Stimulated activated CD4-positive, alpha-beta T cell treated with anti-CD3 and anti-CD28 coated beads, Interleukin-2, amount 100 ng/mL, for 24 hours (primary cell): ENCODE measurements at places on chromosomes 2 and 18.

DNA sequence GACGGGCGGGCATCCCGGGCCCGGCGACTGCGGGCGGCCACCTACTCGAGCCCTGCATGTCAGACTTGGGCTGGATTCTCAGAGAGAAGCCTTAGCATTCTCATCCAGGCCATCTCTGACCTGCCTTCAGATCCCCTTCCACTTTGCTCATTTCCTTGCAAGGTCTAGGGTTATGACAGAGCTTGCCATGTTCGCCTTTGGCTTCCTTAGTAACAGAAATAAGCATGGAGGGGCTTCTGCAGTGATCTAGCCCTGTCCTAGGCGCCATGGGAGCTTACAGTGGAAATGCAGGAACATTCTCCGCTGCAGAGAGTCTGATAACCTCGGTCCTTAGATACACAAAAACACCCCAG, 632 bp upstream of the ACVR1 start:
- DNase-seq: no peak

DNA sequence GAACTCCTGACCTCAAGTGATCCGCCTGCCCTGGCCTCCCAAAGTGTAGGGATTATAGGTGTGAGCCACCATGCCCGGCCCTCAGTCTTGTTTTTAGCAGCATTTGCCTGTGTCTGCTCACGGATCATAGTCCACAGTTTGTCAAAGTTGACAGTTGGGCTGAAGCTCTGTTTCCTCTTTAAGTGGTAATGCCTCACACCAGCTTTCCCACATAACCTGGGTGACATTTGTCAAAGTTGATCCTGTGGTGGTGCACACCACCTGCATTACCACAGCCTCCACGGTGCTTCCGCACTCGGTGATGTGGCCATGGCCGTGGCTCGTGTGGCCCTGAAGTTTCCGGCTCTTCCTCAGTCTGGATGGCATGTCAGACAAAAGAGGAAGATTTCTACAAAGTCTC, 27.1 kb downstream of the RAB31 start:
- DNase-seq: no peak

DNA sequence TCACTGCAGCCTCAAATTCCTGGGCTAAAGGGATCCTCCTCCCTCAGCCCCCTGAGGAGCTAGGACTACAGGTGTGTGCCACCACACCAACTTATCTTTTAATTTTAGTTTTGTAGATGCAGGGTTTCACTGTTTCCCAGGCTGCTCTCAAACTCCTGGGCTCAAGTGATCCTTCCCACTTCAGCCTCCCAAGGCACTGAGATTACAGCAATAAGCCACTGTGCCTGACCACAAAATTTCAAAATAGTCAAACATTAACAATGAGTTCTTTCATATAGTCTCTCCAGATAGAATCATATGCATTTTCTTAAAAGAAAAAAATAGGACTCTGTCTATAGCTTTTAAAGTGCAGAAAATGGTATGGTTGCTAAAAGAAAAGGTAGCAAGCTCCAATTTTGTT, 24.9 kb upstream of the PID1 start:
- DNase-seq: no peak

GRCh38 chr2:47639467-47639866, 143.5 kb upstream of the MSH6 start:
- no peak for DNase-seq

GRCh38 chr18:34117319-34117718, 107.4 kb downstream of the NOL4 start:
- DNase-seq: no peak

DNA sequence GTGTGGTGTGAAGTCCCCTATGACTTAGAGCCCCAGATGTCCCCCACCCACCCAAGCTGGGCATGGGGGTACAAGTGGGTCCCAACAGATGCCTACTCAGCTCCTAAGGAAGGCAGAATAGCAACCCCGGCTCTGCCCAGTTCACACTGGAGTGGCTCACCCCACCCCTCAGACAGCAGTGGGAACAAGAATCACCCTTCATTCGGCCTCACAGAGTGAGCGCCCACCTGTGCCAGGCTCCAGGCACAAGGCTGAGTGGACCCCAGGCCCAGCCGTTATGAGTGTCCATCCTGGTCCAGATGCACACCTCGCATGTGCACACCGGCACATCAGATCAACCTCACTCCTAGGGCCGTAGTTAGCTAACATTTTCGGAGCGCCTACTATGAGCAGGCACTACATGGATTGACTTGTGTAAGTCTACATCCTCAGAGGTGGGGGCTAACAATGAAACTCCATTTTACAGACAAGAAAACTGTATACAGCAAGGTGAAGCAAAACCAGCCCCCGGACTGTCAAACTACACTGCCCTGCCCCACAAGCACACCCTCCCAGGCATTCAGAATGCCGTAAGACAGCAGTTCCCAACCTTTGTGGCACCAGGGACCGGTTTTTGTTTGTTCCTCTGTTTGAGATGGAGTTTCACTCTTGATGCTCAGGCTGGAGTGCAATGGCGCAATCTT, 2.8 kb upstream of the ASTL start:
- no peak for DNase-seq

DNA sequence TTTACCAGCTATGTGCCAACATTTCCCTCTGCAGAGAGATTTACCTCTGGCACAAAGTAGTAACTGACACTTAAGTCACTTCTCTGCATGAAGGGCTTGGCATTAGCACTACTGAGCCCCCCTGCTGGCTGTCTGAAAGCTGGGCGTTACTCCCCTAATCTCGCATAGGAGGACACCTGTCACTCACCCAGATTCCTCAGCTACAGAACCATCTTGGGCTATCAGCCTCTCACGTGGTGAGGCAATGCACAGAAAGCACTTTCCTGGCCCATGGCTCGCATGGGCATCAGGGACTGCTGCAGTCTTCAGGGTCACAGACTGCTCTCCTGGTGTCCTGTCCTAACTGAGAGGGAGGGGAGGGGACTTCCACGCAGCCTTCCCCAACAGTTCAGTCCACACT, 12.0 kb downstream of the SERPINE2 start:
- no peak for DNase-seq

DNA sequence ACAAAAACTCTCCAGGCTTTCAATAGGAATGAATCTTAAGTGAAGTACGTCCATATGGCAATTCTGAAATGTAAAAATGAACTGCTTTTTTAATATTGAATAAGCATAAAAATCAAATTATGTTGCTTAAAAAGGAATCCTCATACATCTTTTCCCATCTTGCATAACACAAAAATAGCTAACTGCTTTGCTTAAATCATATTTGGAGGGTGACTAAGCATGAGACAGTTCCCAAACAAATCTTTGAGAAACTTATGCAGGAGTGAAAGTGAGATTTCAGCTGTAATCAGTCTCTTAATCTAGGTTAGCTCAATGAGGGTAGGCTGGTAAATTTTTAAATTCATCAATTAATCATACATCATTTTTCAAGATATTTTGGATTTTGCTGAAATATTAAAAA, 111.5 kb downstream of the MBD5 start:
- DNase-seq: no peak

GRCh38 chr2:236536727-236537398, 32.8 kb upstream of the ACKR3 start:
- peak; percentile 54 for DNase-seq

GRCh38 chr2:36915627-36916026, 50.7 kb downstream of the STRN start:
- no peak for DNase-seq

DNA sequence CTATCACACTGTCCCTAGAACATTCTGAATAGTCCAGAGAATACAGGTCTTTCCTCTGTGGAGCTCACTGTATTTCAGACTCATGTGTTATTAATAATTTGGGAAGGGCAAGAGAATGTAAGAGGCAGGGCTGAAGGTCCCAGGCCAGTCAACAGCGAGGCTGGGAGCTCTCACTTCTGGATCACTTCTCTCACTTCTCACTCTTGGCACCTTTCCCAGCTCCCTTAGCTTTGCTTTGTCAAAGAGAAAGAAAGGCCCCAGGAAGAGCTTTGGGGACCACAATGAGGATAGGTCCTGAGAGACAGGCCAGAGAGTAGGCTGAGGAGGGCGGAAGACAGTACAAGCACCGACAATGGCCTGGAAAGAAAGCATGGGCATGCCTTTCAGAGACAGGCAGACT, 11.2 kb downstream of the EFR3B start:
- DNase-seq: no peak

DNA sequence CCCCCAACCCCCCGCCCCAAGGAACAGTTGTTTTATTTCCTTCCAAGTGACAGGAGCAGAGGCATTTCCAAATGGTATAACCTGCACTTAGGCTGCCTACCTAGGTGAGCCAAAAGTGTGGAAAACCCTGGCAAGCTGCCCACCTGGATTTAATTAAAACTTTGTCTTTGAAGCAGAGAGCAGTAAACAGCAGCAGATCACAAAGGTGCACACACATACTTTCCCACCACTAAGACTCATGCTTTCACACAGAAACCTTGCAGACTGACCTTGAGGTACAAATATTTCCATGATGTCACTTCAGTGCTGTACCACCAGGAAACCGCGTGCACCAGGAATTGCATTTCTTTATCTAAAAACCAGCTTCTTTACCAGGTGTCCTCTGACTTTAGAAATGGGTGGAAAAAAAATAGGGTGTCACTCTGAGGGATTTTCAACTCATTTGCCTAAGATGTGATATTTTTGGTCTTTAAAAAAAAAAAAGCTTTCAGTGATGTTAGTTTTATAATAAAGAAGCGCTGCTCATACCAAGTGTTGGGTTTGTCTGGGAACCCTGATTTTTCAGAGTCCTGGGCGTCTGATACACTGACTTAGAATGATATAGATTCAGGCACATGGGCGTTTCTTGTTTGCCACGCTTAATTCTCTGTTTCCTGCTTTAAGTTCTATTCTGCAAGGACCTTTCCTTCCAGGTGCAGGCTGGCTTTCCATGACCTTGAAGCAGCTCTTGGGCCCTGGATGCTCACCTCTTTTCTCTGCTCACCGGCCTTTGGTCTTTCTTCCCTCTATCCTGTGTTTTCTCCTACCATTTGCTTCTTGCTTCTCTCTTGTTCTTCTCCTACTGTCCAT, 70.7 kb upstream of the BCL2L11 start:
- peak; percentile 32 for DNase-seq

DNA sequence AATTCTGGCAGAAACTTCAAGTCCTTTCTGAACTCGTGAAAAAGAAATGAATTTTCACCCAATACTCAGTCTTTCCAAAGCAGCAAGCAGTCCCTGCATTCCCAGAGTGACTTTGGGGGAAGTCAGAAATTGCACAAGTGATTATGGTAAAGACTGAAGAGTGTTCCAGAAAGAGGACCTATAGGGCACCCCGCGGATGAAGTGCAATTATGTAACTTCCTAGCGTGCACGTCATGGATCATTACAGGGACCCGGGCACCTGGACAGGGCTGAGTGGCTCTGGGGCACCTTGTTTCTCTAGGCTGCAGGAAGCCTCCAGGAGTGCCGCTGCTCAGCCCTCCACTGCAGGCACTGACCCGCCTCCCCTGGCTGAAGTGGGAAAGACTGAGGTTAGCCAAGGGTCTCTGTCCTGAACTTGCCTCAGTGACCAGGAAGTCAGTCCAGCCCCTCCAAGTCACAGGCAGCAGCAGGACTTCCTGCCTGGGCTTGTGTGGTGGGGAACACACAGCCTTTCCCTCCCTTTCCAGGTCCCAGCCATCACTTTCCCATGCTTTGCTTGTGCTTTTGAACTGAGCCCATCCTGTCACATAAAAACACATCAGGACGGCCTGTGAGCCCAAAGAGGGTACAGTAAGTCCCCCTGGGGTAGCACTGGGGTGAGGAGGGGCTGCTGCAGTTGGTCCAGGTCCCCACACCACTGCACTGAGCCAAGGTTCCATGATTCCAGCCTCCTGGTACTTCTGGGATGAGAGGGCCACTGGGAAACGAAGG, 19.8 kb downstream of the TMEM185B start:
- DNase-seq: no peak

DNA sequence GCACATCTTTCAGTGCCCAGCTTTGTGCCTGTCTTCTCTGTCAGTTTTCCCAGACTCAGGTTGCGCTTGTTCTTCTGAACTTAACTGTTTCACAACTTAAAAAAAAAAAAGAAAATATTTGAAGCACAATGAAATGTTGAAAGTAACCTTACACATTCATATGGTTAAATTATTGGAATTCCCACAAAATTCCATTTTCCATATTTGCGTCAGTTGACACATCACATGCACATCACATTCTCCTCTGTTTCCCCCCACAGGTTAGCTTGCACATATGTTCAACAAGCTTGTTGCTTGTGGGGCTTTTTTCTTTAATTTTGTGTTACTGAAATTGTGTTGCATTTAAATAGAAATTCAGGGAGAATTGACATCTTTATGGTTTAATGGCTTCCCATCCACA, 8.3 kb downstream of the MYO1B start:
- no peak for DNase-seq

- no peak for DNase-seq
These were observed 2.1 kb downstream of the ASTL start for GRCh38 chr2:96136129-96136720.

- DNase-seq: no peak
These were observed 637.5 kb downstream of the PLCL1 start for GRCh38 chr2:198441901-198442300.

- no peak for DNase-seq
These were observed 158.5 kb upstream of the REV1 start for GRCh38 chr2:99648178-99648844.

DNA sequence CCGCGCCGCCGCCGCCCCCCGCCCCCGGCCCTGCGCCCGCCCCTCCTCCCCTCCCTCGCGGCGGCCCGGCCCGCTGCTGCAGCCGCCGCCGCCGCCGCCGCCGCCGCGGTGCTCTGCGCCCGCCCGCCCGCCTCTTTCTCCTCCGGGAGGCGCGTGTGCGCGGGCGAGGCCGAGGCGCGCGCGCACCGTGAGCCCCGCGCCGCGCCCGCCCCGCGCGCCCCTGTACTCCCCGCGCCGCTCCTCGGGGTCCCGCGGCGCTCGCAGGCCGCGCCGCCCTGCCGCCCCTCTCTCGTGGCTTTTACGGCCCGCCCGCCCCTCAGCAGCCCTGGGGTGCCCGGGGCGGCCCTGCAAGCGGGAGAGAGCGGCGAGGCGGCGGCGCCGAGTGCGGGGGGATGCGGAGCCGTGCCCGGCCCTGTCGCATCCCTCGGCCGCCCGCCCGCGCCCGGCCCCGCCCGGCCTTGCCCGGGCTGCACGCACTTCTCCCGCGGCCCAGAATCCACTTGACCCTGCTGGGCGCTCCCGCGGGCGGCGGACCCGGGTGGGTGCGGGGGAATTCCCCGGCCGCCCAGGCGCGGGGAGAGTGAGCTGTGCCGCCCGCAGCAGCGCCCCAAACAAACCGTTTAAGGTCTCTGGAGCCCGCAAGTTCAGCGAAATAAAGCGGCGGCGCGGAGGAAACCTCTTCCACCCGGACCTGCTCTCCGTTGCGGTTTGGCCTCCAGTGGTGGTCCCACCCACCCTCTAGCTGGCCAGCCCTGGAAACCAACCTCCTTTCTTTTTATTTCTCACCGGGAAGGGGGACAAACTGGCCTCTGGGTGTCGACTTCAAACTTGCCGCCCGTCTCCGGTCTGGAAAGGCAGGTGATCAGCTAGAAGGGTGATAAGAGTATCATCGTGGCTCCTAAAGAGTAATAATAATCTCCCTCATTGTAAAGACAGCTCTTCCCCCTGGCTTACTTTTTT, 37.4 kb downstream of the AFF3 start:
- DNase-seq: peak; percentile 22

DNA sequence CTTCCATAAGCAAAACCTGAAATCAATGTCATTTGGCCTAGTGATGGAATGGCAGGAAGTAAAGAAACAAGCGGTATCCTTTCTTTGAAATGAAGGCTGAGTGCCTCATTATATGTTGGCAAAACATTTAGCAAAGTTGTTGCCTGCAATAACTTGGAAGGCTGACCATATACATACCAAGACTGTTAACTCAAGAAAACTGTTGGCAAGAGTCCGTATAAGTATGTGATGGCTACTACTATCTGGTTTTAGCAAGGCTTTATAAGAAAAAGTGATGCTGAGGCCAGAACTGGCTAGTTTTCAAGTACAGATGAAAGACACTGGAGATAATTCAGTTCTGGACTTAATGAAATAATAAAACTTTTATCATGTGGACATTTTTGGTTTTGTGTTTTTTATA, 356.2 kb downstream of the ZNF521 start:
- no peak for DNase-seq
